T47D (cell line): ENCODE measurements at places on chromosomes 6 and 20.

- peak; percentile 31 for DNase-seq
Observed at GRCh38 chr6:150876598-150876997, 11.1 kb downstream of the MTHFD1L start.

GRCh38 chr6:95547043-95547442 lies 30.3 kb upstream of the MANEA start:
- DNase-seq = no peak

DNA sequence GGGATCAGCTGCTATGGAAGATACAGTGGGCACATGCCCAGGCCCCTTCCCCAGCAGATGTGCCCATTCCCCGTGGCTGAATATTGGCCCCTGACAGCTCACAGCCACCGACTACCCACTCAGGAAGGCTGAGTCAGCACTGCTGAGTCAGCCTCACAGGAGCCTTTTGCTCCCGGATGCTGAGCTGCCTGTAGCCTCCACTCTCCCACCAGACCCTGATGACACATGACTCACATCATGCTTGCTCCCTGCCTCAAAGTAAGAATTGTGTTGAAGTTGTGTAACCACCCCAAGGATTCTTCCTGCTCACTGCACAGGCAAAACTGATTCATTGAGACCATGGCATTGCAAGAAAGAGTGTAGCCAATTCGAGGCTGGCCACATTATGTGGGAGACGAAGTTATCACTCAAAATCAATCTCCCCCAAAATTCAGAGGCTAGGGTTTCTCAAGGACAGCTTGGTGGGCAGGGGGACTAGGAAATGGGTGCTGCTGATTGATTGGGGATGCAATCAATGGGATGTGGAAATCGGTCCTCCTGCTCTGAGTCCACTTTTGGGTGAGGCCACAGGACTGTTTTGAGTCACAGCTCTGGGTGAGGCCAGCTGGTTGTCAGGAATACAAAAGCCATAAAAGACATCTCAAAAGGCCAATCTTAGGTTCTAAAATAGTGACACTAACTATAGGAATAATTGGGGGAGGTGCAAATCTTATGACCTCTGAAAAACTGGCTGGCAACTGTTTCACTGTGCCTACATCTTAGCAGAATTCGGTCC lies 556.6 kb upstream of the CDH4 start:
- DNase-seq = no peak

GRCh38 chr20:3691897-3692296 lies 10.1 kb upstream of the ADAM33 start:
- DNase-seq = no peak

DNA sequence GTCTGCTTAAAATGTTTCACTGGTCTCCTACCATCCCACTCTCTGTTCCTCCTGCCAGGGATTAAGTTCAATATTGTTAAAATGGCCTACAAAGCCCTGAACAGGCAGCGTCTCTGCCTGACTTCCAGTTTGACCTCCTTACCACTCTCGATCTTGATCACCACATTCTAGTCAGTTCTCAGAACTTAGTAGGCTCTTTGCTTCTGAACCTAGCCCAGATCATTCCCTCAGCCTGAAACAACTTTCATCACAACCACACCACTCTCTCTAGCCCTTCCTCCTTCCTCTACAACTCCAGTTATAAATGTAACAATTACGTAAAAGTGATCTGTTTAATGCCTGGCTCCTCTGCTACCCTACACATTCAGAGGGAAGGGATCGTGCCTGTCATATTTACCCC lies 53.3 kb downstream of the ATG5 start:
- no peak for DNase-seq

GRCh38 chr6:122484760-122485159 lies 13.2 kb upstream of the SERINC1 start:
- DNase-seq = no peak

GRCh38 chr6:66134021-66134420 lies 427.0 kb upstream of the EYS start:
- no peak for DNase-seq

GRCh38 chr6:52515219-52515960 lies 61.5 kb downstream of the TRAM2 start:
- no peak for DNase-seq

DNA sequence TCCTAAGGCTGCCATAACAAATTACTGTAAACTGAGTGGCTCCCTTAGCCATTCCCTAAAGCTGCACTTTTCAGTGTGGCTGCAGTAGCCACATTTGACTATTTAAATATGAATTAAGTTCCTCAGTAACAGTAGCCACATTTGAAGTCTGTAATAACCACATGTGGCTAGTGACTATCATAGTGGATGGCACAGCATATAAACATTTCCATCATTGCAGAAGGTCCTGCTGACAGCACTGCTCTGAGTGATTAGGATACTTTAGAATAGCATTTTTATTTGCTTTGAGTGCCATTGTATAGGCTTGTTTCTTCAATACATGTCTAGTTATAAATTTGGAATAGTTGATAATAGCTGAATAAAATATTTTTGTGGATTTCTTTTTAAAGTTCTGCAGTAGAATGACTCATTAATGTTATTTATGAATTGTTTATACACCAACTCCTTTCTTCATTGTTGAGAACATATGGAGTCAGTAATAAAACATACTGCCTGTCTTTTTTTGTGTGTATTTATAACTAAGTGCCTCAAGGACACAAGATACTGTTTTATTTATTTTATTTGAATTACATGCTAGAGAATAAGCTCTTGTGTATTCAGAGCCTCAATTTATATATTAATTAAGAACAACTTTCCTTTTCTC lies 217.2 kb downstream of the CDKAL1 start:
- DNase-seq = no peak

DNA sequence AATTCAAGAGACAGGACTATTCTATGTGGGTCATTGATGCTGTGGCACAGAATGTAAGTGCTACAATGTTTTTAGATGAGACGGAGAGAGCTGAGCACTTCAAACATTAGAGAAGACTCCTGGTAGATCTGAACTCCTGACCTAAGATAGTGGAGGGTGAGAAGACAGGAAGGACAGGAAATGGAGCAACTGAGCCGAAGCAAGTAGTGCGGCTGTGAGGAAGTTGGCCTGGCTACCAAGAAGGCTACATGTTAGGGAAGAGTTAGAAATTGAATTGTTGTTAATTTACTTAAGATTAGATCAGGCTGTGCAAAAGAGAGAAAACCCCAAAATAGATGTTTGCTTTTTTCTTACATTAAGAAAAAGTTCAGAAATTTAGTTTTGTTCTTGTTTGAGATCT lies 14.4 kb upstream of the MLIP start:
- no peak for DNase-seq

- DNase-seq = no peak
Observed at GRCh38 chr6:158285656-158286021, 26.6 kb upstream of the TULP4 start.

DNA sequence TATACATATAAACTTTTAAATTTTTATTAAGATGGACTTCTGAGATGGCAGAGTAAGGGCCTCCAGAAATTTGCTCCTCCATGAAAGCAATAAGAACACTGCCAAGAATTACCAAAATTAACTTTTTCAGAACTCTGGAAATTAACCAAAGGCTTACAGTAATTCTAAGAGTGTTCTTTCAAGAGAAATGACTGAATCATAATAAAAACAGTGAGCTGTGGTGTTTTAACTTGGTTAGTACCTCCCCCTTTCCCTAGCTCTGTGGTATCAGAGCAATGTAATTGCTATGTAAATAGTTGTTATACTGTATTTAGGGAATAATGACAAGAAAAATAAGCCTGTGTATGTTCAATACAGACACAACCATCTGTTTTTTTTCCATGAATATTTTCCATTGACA lies 19.0 kb downstream of the HECA start:
- DNase-seq = no peak

DNA sequence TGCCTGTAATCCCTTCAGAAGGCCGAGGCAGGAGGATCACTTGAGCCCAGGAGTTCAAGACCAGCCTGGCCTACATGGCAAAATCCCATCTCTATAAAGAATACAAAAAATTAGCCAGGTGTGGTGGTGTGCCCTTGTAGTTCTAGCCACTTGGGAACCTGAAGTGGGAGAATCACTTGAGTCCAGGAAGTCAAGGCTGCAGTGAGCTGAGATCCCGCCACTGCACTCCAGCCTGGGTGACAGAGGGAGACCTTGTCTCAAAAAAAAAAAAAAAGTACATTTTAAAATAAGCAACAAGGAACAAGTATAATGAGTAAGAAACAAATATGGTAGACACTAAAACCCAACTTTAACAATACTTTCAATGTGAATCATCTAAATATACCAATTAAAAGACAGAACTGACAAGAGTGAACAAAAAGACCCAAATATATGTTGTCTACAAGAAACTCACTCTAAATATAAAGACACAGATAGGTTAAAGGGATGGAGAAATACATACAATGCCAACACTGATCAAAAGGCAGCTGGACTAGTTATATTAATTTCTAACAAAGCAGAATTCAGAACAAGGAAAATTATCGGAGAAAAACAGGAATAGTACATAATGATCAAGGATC lies 37.7 kb downstream of the RANBP9 start:
- DNase-seq = no peak

DNA sequence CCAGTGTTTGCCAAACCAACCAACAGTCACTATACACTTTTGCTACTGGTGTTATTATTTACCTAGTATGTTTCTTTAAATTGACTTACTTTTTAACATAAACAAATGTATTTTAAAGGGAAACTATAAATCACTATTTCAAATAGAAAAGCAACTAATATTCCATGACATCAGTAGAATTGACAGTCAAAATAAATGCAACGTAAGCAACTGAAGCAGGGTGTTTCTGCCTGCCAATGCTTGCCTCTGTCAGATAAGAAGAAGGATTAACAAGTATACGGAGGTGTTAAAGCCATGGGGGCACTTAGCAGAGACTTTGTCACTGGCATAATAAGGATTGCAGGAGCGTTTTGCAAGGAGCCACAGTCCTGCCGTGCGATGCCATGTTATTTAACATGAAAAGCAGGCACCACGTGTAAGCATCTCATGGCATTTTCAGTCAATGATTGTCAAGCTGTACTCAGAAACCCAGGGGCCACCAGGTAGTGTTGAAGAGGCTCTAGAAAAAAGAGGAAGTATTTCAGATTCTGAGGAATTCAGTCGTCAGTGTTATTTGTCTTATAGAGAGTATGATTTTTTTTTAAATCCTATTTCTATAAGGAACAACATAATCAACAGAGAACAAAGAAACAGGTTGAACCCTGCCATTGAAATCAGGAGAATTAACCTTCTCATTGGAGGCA lies 131.7 kb downstream of the BFSP1 start:
- DNase-seq = no peak

- DNase-seq = no peak
Observed at GRCh38 chr6:39913391-39913916, 20.8 kb downstream of the MOCS1 start.

DNA sequence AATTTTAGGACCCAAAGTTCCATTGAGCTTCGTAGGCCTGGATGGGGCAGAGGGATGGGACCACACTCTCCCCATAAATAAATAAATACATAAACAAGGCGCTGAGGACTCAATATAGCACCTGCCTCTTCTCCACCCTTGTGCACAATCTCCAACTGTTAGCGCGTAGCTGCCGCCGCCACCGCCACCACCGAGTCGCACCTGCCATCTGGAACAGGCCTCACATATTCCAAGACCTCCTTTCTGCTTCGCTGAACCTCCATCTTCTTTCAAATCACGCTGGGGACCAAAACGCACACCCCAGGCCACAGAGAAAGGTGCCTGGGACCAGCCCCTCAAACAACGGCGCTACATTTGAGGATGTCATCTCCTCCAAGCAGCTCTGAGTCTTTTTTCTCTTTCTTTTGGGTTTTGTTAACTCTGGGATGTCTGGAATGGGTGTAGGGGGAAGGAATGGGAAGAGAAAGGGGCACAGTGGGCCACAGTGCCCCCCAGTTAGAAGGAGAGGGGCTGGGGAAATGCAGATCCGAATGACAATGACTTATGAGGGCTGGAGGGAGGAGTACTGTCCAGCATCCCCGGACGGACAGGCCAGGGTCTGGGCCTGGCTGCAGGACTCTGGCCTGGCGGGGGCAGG lies 49.7 kb downstream of the NOL4L start:
- DNase-seq = no peak

DNA sequence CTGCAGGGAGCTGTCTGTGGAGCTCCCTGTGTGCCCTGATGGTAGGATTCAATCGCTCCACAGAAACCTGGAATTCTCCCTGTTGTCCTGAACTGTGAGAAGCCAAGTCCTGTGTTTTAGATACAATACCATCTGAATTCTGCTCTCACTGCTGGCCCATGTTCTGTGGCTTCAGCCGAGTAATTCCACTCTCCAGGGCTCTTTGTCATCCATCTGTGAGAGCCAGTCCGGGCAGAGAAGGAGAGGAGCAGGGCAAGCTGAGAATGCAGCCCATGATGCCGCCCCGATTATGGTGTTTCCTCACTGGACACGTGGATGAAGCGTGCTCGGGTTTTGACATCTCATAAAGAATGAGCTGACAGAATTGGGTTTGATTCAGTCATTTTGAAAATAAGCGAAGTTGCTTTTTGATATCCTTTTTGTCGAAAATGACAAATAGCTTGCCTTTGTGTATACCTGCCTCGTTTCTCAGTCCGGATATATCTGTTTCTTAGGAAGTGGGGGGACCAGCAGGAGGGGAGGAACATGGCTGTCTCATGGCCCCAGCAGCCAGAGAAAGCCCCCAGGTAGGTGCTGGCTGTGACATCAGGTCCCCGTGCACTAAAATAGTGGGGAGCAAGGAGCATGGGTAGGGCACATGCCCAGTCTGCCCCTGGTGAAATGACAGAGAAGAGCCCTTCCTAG lies 8.2 kb upstream of the CD93 start:
- DNase-seq = no peak

DNA sequence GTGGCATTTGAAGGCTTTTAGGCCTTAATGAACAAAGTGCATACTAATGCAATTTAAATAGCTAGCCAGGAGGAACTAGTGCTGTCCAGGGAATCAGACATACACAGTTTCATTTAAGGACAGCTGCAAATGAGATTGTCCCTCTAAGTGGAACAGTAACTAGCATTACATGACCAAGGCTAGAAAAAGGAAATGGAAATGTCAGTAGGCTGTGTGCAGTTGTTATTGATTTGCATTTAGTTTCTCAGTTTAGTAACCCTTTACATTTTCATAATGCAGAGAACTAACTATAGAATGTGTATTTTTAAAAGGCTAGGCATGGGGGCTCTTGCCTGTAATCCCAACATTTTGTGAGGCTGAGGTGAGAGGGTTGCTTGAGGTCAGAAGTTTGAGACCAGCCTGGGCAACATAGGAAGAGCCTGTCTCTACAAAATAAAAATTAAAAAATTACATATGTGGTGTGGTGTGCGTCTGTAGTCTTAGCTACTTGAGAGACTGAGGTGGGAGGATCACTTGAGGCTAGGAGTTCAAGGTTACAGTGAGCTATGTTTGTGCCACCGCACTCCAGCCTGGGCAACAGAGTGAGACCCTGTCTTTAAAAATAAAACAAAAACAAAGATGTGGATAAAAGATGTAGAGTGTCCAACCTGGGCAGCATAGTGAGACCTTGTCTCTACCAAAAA lies 468.0 kb downstream of the UTRN start:
- DNase-seq = no peak

GRCh38 chr6:147166992-147167391 lies 37.2 kb upstream of the STXBP5 start:
- DNase-seq = no peak

- no peak for DNase-seq
Observed at GRCh38 chr6:161835500-161836215, 561.8 kb upstream of the AGPAT4 start.

- no peak for DNase-seq
Observed at GRCh38 chr20:9926476-9926875, 87.6 kb upstream of the PAK5 start.

- no peak for DNase-seq
Observed at GRCh38 chr6:82074556-82074955, 173.0 kb downstream of the IBTK start.
